ENCODE measurements at places on chromosomes 11 and 22. TPM values are rescaled to one million over a fixed set of nuclear protein-coding genes. Genes with fewer than 3 reads are reported as not detected.

GRCh38 chr11:78419327-78419726, 1.7 kb upstream of the GAB2 start:
- DNase-seq = no peak

GRCh38 chr11:131584785-131585592, 214.6 kb downstream of the NTM start:
- no peak for DNase-seq

GRCh38 chr11:132278801-132279574, 908.6 kb downstream of the NTM start:
- DNase-seq = no peak

GRCh38 chr11:129247135-129247534, 55.0 kb upstream of the ARHGAP32 start:
- no peak for DNase-seq

- no peak for DNase-seq
Observed at GRCh38 chr11:84886344-84886743, 740.8 kb downstream of the DLG2 start.

- DNase-seq = no peak
Observed at GRCh38 chr11:117313828-117314768, 2.0 kb downstream of the BACE1 start.

The TMEM86A gene
- total RNA-seq = 0.52 TPM

The MUC6 gene
- not detected for total RNA-seq

The SAA2 gene
- total RNA-seq = not detected

The ASPHD2 gene
- total RNA-seq = 23.5 TPM

The DHCR7 gene
- 106 TPM for total RNA-seq

The SCARF2 gene
- total RNA-seq = 0.24 TPM

The OR51E1 gene
- not detected for total RNA-seq

The FUT4 gene
- 8.0 TPM for total RNA-seq

Measured in activated T-helper 1 cell treated with anti-CD3 and anti-CD28 coated beads, Interleukin-12 subunit alpha, Interleukin-12 subunit beta, Interleukin-2, Interleukin-4 antibody, amounts not matched to agents 30 ng/mL and 10 ng/mL and 1 ng/mL, durations not matched to agents 14 hours and 24 hours and 36 hours (primary cell).